ENCODE measurements at places on chromosomes 4 and X.

DNA sequence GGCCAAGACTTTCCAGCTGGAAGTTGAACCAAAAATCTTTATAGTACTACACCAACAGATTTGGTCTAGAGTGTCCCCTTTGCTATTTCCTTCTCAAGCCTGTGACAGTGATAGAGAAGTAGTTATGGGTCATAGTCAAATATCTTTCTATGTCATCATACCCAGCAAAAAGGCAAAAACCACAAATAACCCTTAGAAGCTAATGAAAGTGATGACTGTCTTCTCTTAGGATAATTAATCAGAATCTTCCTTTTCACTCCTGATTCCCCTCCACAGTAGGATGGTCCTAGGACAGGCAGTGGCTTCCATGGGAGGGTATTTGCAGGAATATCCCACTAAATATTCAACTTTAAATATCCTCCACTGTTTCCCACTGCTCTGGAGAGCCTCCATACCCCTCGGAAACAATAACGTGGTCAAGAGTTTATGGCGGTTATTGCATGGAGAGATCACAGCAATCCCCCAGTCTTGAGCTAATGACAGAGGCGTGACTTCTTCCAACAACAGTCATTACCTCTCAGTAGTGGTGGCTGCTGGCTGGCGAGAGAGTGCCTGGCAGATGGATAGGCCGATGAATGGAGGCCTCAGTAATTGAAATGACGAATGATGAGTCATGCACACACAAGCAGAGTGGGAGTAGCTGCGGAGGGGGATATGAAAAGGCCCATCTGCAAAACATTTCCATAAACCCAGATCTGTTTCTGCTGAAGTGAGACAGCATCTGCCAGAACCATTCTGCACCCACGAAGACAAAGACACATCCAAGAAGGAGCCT lies 154.9 kb downstream of the STK32B start:
- peak; percentile 45 for DNase-seq

- DNase-seq: no peak
These were observed 82.2 kb downstream of the PSAPL1 start for GRCh38 chr4:7352486-7352885.

DNA sequence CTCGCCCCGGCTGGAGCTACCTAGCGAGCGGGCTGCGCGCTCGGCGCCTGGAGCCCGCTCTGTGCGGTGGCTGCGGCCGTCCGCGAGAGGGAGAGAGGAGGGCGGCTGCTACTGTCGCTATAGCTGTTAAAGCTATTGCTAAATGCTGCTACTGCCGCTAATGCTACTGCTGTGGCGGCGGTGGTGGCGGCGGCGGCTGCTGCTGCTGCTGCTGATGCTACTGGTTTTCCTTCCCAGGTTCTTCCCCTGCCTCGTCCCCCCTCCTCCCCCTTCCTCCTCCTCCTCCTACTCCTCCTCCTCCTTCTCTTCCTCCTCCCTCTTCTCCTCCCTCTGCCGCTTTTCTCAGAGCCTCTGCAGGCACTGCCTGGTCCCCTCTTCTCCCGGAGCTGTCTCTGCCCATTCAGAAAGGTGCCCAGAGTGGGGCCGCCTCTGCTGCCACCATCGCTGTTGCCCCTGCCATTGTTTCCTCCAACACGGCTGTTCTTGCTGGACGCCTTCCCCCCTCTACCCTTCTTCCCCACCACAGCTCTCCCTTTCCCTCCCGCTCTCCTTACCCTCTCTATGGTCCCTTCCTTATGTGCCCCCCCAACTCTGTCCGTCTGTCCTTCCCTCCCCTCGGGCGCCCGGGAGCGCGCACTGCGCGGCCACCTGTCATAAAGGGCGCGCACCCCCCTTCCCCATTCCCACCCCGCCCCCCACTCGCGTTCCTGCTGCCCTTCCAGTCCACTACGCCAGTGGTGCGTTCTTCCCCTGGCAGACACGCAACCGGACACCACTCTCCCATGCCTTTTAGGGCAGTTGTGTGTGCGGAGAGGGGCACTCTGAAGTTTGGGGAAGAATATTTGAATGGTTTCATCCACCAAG lies at the start of gene NEXMIF:
Gene NEXMIF, minus strand, starts transcription at position 228 of the 864 bp plus-strand sequence.
- DNase-seq: peak; percentile 75

DNA sequence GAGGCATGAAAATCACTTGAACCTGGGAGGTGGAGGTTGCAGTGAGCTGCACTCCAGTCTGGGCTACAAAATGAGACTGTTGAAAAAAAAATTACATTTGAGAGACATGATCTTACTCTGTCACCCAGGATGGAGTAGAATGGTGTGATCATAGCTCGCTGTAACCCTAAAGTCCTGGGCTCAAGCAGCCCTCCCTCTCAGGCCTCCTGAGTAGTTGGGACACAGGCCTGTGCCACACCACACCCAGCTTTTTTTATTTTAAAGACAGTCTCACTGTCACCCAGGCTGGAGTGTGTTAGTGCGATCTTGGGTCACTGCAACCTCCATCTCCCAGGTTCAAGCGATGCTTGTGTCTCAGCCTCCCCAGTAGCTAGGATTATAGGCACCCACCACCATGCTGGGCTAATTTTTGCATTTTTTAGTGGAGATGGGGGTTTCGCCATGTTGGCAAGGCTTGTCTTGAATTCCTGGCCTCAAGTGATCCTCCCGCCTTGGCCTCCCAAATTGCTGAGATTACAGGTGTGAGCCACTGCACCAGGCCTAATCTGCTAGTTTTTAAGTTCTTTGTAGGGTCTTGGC lies 6.1 kb downstream of the RPS3A start:
- peak; percentile 18 for DNase-seq

DNA sequence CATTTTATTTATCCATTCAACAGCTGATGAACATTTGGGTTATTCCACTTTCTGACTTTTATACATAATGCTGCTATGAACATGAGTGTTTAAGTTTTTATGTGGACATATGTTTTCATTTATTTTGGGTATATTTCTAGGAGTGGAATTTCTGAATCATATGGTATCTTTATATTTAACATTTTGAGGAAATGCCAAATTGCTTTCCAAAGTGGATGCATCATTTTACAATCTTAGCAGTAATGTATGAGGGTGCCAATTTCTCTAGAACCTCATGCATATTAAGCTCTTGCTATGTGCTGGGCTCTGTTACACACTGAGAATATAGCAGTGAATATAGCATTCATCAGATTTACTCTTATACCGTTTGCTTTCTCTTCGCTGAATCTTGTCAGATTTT lies 983.7 kb downstream of the STIM2 start:
- DNase-seq: no peak

GRCh38 chr4:189507060-189507459 lies 433.6 kb upstream of the FRG1 start:
- DNase-seq: no peak

DNA sequence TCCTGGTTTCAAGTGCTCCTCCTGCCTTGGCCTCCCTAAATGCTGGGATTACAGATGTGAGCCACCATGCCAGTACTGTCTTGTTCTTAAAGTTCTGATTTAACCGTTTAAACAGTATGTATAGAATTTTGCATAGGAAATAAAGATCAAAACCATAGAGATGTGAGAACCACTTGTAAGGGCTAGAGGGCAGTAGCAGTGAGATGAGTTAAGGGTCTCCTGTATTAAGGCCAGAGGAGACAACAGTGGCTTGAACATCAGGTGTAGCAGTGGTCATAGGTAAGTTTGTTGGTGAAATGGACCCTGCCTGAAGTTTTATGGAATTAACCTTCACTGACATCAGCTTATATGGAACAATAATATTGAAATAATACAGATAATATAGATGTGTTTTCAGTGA lies 155.7 kb downstream of the SLC4A4 start:
- DNase-seq: no peak

DNA sequence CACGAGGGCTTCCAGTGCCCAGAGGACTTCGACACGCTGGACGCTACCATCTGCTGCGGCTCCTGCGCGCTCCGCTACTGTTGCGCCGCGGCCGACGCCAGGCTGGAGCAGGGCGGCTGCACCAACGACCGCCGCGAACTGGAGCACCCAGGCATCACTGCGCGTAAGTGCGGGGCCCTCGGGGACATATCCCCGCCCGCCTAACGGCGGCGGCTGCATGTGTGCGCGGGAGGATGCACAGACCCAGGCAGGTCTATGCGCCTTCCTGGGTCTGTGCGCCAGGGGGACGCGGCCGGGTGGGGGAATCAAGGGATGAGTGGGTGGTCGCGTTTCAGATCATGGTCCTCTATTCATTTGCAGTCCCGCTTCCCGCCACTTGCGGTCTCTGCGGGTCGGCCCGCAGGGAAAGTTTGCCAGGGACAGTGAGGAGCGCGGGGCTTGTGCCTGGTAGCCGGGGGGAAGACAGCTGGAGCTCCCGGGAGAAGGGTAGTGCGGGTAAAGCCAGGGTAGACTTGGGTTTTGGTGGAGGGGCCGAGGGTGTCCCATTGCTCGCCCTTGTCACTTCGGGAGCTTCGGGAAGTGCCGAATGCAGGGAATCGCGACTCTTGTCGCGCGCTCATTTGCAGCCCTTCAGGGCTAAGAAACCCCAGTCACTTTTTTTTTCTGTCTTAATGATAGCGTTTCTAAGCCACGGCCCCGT lies 1.0 kb downstream of the SHISA3 start:
- DNase-seq: peak; percentile 39

GRCh38 chr4:1215141-1216075 lies 33.5 kb downstream of the CTBP1 start:
- DNase-seq: no peak

- no peak for DNase-seq
These were observed 47.3 kb downstream of the SEPSECS start for GRCh38 chr4:25112995-25113380.

DNA sequence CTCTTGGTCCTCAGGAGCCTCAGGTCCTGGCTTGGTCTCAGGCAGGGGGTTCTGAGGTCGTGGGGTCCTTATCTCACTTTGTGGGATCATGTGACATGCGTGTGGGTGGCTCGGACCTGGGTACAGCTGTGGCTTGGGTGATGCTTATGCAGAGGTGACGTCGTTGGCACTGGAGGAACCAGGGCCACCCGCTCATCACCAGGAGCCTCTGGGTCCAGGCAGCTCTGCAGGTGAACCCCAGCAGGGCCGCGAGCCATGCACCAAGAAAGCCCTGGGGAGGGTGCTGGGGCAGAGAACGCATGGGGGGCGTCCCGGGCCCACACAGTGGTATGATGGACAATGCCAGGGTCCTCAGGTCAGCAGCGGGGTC lies 8.7 kb downstream of the ATP5ME start:
- DNase-seq: no peak

- no peak for DNase-seq
These were observed 33.3 kb downstream of the IL2 start for GRCh38 chr4:122423246-122423645.

- no peak for DNase-seq
These were observed 20.0 kb upstream of the VCX2 start for GRCh38 chrX:8191022-8191421.

DNA sequence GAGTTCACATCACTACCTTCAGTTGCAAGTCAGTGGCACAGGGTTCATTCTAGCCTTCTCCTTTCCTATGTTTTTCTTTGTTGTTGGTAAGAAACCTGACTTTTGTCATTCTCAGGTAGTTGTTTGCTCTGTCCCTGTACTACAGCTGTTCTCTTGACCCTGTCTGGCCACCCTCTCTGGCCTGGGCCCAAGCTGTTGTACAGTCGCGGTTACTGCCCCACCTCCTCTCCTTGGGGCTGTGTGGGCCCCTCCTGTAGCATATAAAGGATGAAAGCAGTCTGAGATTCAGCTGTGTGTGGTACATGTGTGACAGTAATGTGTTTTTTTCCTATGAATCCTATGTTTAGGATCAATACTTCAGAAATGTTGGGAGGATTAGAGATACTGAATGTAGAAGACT lies 12.5 kb downstream of the MOB1B start:
- DNase-seq: no peak

DNA sequence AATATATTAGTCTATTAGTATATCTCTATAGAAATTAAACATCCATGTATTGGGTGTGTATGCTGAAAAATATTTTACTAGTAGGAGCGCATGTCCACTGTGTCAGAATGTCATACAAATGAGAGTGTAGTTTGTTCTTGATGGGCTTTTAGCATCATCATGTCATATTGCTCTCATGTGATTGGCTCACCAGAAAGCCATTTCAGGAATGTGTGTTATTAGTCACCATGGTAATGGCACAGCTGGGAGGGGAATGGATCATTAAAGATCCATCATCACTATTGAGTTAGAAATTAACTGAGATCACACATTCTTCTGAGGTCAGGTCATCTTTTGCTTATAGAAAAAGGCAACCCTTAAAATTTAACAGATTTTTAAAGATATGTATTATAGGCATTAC lies 77.3 kb downstream of the PHEX start:
- DNase-seq: no peak

- no peak for DNase-seq
These were observed 9.1 kb upstream of the RNF212 start for GRCh38 chr4:1122505-1122904.

GRCh38 chr4:152334931-152335330 lies 201.0 kb downstream of the FBXW7 start:
- DNase-seq: no peak

DNA sequence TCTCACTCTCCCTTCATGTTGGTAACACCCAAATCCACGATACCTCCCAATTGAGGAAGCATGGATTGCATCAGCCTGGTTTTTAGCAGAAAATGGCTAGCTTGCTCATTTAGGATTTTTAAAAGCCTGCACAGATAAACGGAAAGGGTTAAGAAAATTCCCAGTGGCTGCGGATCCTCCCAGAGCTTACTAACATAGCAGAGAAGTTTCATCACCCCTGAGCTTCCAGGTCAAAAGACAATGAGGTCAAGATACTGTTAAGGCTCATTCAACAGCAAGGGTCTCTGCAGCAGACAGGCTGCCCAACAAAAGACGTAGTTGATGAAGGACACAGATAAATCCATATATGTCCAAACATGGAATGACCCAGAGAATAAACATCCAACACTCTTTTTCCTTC lies 220.2 kb downstream of the ASMT start:
- DNase-seq: no peak

- peak; percentile 93 for DNase-seq
These were observed 913 bp upstream of the PRDM8 start for GRCh38 chr4:80196259-80196921.

GRCh38 chr4:95193391-95194224 lies 355.2 kb downstream of the UNC5C start:
- DNase-seq: no peak

DNA sequence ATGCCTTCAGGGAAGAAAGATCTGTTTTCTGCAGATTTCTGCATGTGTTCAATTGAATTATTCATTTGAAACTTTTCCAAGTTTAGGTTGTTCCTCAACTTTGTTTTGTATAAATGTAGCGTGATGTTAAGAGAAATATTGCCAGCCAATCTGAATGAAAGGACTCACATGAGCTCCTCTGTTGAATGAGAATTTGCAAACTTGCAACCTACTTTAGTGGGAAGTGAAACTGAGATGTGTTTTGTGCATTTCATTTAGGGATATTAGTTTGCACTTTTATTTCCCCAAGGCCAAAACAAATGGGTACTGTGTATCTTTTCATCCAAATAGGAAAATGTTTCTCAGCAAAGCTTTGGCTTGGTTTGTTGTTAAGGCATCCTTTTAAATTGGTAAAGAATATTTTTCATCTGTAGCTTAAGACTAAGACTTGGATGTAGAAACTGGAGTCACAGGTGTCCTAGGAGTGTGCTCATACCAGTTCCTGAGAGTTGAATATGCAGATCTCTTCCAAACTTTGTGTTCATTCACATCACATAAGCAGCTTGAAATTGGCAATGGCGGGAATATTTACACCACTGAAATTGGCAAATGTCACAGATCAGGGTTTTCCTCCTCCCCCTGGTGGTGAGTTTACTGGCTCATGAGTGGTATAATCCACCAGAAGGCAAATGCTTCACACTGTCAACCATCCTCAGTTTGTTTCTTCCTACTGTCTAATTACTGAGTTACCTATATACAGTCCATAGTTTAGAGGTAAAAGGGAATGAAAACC lies 193.6 kb upstream of the BANK1 start:
- DNase-seq: no peak

- no peak for DNase-seq
These were observed 16.4 kb upstream of the PRSS48 start for GRCh38 chr4:151260526-151260925.

GRCh38 chr4:31692399-31692940 lies 972.3 kb downstream of the PCDH7 start:
- DNase-seq: peak; percentile 1
